ENCODE measurements at places on chromosomes 16 and 17.

- peak; percentile 92 for DNase-seq
Measured at GRCh38 chr16:21708533-21709115, 44.9 kb downstream of the OTOA start.

DNA sequence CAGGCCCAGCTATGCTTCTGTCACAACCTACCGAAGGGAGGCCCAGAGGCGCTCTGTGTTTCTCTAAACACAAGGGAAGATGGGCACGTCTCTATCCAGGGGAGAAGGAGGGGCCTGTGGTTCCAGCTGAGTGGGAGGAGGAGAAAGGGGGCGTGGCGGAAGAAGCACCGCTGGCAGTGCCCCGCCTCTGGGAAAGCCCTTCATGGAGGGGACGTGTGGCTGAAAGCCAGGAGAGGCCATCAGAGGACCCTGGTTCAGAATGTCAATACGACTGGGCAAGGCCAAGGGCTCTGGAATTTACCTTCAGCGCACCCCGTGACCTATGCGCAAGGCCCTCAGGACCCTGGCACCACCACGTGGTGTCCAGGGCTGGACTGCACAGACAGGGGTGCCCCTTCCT lies 12.3 kb upstream of the SLC38A8 start:
- no peak for DNase-seq

DNA sequence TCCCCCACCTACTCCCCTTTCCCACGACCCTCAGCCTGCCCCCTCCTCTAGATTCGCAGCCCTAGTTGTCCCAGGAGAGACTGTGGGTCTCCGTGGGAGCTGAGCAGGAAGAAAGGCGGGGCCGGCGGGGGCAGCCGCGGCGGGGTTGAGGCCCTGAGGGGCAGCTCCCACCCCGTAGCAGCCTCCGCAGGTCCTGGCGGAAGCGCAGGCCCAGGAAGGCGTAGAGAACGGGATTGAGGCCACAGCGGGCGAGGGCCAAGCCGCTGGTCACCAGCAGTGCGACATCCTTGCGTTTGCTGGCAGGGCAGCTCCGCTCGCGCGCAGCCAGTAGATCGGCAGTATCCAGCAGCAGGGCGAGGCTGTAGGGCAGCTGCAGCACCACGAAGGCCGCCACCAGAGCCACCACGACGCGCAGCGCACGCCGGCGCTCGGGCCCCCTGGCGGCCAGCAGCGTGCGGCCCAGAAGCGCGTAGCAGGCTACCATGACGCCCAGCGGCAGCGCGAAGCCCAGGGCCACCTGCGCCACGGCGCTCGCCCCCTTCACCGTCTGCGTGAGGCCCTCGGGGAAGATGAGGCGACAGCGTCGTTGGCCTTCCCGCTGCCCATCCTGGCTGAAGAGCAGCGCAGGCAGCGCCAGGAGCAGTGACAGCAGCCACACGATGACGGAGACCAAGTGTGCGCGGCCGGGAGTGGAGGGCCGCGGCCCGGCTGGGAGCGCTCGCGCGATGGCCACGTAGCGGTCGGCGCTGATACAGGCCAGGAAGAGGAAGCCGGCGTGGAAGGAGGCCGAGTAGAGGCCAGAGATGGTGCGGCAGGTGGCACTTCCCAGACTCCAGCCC lies 1.9 kb downstream of the CCR10 start:
- peak; percentile 90 for DNase-seq

- no peak for DNase-seq
Measured at GRCh38 chr17:45768000-45768399, 16.1 kb upstream of the CRHR1 start.

DNA sequence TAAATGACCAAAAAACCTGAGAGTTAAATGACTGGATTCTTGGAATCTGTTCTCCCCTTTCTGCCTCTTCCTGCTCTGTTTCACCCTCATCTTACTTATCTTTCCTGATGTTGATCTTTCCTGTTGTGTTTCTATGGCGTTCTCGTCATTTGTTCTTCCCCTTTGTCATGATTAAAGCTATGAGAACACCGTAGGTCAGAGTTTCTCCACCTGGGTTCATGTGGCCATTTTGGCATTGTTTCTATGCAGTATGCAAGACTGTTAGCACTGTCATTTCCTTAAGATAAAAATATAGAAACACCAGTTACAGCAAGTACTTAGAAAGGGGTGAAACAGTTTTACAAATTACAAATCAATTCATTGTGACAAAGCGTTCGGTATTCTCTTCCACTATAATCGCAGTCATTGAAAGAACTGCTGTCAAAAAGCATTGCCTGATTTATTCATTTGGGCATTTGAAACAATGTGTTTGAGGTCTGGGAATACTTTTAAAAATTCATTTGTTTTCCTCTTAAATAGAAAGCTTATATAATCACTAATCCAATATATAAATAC lies 166.0 kb downstream of the PHKB start:
- DNase-seq = no peak

DNA sequence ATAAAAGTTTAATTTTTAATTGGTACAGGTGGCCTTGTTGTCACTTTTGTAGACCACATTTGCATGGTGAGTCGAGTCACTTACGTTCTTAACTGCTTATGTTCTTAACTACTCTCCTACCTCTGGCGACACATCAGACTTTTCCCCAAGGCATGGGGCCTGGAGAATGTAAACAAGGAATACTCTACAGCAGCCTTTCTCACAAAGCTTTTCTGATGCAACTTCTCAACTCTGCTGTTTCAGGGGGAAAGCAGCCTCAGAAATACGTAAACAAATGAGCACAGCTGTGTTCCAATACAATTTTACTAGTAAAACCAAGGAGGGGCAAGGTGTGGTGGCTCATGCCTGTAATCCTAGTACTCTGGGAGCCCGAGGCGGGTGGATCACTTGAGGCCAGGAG lies 6.9 kb downstream of the KARS1 start:
- DNase-seq = no peak

All from adipocyte (in vitro differentiated cells).